Skeletal muscle cell (primary cell): ENCODE measurements at places on chromosomes 3 and 15.
A peak's percentile ranks its signal among the peaks of the same experiment; 100 is the strongest.

- no peak for DNase-seq
These were observed 62.4 kb downstream of the SUCLG2 start for GRCh38 chr3:67592057-67592456.

DNA sequence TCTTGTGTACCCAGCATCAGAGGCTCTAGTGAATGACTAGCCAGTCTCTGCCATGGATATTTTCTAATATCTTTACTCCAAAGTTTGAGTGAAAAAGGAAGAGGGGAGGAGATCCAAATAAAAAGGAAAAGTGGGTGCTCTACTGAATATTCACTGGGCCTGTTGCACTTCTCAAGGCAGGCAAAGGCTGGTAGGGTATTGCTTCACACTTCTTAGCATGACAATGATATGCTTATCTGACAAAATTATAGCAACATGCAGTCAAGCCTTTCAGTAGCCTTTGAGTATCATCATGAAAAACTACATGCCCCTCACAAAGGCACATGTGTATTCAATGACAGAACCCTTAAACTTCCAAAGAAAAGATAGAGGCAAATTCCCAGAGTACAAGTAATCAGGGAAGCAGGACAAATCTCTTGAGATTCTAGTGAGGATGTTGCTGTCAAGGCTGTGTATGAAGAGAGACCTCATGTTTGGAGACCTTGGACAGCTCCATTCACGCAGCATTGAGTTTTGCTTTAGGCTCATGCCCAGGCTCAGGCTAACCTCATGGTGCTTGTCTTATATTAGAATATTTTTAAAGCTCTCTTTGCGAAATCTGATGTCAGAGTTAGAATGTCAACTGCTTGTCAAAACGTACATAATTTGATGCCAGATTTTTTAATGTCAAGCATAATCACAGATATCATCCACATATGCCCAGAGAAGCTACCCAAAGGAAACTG, 506.9 kb downstream of the OCA2 start:
- no peak for DNase-seq

GRCh38 chr3:176587089-176587488, 610.2 kb downstream of the TBL1XR1 start:
- DNase-seq = no peak

- no peak for DNase-seq
These were observed 197.1 kb downstream of the SATB1 start for GRCh38 chr3:18228060-18228459.

DNA sequence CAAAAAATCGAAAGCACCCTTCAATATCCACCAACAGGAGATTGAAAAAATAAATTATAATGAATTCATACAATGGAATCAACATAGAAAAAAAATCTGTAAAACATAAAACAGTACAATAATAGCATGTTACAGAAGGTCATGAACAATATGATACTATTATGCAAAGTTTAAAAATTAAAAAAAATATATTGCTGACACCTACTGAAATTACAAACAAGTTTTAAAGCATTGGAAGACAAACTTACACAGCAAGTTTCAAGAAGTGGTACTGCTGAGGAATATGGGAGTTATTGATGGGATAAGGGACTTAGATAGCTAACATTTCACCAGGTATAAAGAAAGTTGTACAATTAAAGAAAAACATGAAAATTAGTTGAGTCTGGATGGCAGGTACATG, 89.4 kb downstream of the EFL1 start:
- no peak for DNase-seq

- DNase-seq = no peak
These were observed 353.2 kb upstream of the SOX2 start for GRCh38 chr3:181358562-181358961.

GRCh38 chr15:52057996-52058395, 39.0 kb downstream of the MAPK6 start:
- DNase-seq = no peak

- no peak for DNase-seq
These were observed 295.4 kb upstream of the NR2F2 start for GRCh38 chr15:96035091-96035490.

DNA sequence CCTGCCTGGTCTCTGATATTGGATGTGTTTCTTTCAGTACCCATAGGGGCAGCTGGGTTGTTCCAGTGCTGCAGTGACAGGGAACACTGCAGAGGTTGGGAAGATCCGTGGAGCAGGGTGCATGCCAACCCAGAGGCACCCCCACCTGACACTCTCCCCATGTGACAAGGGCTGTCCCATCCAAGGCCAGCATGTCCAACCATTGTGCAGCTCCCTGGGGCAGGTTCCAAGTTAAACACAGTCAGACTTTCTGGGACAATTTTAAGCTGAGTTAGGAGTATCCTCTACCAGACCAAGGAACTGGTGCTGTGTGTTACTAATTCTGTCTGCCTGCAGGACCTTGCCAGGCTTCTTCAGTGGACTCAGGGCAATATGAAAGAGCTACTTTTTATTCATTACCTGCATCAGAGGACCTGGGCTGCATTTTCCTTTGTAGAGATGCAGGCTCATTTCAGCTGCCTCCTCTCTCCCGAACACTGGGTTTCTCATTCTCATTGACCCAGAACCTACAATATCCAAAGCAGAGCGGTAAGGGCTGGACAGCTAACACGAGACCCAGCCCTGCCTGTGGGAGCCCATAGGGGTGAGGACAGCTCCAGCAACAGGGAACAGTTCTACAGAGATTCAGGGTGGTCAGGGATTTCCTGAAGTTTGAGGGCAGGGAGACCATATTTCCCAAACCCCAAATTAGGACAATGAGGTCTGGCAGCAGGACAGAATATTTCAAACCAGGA, 72.7 kb downstream of the SPSB4 start:
- no peak for DNase-seq

- DNase-seq = peak; percentile 49
These were observed 37.0 kb downstream of the ROPN1B start for GRCh38 chr3:126005951-126006350.

- DNase-seq = peak; percentile 5
These were observed at the start of gene HCLS1 for GRCh38 chr3:121660356-121661171. Gene HCLS1 (minus strand): TSS chr3:121660903. CDS start chr3:121658347, 2,556 bp downstream.

- DNase-seq = no peak
These were observed 402.6 kb upstream of the GBE1 start for GRCh38 chr3:82163907-82164520.

- DNase-seq = no peak
These were observed 27.4 kb downstream of the PRR20G start for GRCh38 chr3:127260416-127260815.

DNA sequence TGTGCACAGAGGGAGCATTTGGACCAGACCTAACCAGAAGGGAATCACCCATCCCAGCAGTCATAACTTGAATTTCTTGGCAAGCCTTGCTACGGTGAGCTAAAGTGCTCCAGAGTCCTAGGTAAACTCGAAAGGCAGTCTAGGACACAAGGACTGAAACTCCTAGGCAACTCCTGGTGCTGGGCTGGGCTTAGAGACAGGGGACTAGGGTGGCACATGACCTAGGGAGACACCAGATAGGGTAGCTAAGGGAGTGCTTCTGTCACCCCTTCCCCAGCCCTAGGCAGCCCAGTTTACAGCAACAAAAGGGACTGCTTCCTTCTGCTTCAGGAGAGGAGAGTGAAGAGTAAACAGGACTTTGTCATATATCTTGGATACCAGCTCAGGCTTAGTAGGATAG, 256.4 kb upstream of the ARHGEF26 start:
- no peak for DNase-seq
